NCI-H510A (cell line): ENCODE measurements at places on chromosomes 16 and 17.

DNA sequence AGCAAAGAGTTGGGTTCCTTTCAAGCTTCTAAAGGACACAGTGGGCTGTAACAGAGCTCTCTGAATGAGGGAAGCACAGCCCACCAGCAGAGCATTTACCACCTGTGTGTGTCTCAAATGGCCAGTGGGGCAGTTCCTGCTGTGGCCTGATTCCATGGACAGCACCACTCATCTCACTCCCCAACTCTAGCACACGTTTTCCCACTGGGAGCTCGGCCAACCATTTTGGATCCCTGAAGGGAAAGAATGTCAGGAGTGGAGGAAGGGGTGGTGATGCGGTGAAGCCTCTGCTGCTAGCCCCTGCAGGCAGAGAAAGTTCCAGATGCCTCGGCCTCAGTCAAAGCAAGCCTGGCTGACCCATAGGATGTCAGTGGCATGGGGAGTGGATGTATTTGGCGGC, 86.6 kb downstream of the PLXDC1 start:
- DNase-seq = no peak

DNA sequence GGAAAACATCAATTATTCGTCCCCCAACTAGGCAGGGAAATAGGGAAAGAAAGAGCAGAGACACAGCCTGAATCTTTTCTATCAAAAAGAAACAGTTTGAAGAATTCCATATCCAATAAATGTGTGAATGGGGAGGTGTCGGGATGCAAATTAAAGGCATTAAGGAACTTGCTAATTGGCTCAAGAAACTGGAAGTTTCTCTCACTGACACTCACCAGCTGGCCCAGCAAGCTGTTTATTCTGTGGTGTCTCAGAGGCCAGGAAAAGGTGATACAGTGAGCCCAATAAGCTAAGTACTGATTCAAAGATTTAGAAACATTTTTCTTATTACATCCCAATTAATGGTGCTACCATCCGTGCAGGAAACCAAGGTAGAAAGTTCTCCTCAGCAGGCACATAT, 104.4 kb upstream of the CLEC3A start:
- no peak for DNase-seq

- DNase-seq = no peak
Observed at GRCh38 chr17:12680407-12680897, 14.8 kb downstream of the MYOCD start.

DNA sequence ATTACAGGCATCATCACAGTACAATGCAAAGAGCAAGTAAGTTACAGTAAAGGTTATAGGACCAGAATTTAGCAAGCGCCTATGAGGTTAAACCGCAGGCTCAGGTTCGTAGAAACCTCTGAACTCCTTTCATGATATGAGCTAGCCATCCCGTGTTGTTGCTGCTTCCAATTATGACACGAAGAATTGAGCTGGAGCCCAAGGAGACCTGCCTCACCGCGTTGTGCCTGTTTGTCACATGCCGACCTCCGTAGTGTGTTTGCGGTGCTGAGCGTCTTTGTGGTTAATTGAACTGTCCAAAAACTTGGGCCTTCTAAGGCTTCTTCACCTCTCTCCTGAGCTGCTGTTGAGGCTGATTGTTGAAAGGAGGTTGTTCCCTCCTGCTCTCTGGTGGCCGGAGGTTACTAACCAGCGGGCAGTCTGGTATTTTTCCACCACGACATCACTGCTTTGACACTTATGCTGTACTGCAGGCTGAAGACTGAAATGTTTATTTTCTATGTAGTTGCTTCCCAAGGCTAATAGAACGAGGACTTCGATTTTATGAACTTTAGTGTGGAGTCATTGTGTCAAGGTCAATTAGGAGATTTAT, 67.5 kb downstream of the SEC14L1 start:
- no peak for DNase-seq

DNA sequence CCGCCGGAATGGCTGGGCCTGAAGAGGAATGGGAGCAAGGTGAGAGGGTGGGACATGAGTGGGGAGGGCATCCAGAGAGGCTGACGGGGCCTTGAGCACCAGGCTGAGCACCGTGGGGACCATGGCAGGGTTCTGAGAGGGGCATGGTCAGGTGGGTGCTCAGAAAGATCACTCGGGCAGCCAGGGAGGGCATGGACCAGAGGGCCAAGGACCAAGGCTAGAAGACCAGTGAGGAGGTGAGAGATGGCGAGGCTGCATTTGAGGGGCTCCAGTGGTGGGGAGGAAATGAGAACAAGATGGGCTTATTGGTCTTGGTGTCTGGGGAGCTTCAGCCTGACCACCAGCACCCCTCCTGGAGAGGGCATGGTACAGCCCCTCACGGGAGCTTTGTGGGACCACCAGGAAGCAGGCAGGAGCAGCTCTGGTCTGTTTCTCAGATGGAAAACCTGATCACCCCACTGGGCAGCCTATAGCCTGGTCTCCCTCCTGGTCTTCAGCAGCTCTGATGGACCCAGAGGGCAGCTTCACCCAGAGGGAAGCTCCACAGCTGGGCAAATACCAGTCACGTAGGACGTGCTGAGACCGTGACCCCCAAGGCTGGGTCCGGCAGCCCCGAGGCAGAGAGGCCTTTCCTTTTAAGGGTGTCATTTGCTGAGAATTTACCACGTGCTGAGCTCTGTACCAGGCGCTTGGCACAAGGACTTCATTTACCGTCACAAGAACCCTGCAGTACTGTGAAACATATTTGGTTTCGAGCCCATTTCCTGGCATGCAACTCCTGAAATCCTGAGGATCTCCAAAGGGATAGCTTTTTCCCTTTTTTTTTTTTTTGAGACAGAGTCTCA, 11.4 kb upstream of the NCBP3 start:
- no peak for DNase-seq

- DNase-seq = peak; percentile 17
Observed at GRCh38 chr16:84115919-84116719, 623 bp downstream of the MBTPS1 start.

GRCh38 chr17:27351759-27352158, 57.8 kb downstream of the WSB1 start:
- no peak for DNase-seq

- no peak for DNase-seq
Observed at GRCh38 chr16:55261301-55261700, 62.7 kb upstream of the IRX6 start.

- no peak for DNase-seq
Observed at GRCh38 chr16:27199235-27199586, 4.1 kb upstream of the KDM8 start.

DNA sequence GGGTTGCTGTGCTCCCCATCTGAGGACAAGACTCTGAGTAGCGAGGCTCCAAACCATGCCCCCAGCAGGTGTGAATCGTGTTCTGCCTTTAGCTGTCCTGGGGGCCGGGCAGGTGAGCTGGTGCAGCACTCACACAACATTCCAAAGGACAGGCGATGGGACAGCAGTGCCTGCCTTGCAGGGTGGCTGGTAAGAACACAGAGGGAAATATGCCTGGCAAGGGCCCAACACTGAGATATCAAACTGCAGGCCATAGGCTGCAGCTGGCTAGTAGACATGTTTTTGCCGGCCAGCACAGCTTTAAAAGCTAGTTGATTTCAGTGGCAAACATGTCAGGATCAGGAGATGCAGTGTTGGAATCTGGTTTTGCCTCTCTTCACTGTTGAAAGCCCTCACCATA, 23.6 kb downstream of the CLEC16A start:
- no peak for DNase-seq

DNA sequence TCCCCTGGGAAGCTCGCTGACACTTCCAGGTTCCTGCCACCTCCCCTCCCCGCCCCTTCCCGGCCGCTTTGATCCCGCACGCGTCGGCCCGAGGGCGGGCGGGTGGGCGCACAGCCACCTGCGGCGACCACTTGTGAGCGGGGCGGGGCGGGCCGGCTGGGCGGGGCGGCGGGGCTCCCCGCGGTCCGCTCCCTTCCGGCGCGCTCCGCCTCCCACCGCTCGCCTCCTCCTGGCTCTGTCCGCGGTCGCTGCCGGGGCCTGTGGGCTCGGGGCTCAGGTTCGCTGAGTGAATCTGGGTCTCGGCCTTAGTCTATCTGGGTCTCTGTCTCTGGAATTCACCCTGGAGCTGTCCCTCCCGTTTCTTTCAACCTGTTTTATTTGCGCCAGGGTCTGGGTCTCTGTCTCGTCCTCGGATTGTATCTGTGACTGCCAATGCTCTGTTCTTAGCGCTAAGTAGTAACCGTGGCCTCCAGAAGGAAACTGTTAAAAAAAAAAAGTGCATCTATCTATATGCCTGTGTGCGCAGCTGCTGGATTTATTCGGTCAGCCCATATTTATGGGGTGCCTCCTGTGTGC, 2.7 kb upstream of the HES7 start:
- DNase-seq = peak; percentile 59

DNA sequence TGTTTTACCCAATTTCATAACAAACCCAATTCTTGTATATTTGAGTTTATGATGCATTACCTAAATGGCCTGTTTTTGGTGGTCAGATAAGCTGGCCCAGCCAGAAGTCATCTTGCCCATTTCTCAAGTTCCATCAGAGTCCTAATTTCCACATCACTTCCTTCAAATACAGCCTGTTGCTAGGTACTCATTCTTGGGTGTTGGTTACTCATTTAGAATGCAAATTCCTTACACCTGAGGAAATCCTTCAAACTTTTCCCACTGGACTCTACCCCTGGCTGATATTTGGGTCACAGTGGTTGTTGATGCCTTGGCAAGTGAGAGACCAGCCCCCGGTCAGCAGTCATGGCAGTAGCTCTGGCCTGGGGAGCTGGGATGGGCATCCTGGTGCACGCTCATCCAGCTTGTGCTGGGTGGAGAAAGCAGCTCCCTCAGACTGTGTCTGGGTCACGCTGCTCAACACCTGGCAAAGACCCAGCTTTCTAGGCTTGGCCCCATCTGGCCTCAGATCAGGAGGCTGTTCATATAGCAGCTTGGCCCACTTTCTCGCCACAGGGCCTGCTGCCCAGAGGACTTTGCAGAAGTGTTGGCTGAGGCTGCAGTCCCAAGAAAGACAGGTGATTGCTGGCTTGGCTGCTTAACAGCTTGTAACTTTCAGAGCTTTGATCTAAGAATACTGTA, 25.8 kb downstream of the WSB1 start:
- peak; percentile 41 for DNase-seq

DNA sequence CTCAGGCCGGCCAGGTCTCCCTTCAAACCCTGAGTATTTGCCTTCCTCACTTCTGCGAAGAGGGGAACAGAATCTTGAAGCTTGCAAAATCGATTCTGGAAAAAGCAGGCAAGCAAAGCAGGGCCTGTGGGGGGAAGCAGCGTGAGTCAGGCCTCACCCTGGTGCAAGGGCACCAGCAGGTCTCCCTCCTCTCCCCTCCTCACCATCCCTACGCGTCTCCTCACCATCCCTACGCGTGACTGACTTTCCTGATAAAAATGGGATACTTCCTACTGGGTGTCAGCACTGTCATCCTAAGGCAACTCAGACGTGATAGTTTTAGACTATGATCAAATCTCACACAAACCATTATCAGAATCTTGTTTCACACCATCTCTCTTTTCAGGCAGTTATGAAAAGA, 12.1 kb downstream of the CMTM3 start:
- DNase-seq = no peak

- DNase-seq = no peak
Observed at GRCh38 chr17:82178499-82179261, 34.0 kb downstream of the CCDC57 start.

- DNase-seq = no peak
Observed at GRCh38 chr17:29243792-29244191, 2.9 kb upstream of the CRYBA1 start.

DNA sequence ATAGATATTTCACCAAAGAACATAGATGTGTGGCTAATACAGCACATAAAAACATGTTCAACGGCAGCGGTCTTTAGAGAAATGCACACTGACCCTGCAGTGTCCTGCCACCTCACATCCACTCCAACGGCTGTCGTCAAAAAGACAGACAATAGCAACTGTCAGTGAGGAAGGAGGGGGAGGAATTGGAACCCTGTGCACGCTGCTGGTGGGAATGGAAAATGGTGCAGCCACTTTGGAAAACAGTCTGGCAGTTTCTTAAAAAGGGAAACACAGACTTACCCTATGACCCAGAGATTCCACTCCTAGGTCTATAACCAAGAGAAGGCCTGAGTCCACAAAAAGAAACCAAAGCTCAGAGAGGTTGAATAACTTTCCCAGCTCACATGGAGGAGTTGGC, 7.7 kb downstream of the CEP295NL start:
- no peak for DNase-seq

- no peak for DNase-seq
Observed at GRCh38 chr17:3046753-3047152, 16.7 kb downstream of the OR1D5 start.

GRCh38 chr17:77099997-77100396, 40.8 kb upstream of the SEC14L1 start:
- DNase-seq = no peak

- DNase-seq = no peak
Observed at GRCh38 chr17:29344201-29344856, 45.8 kb upstream of the TAOK1 start.

GRCh38 chr16:73056921-73057290, 9.0 kb upstream of the ZFHX3 start:
- DNase-seq = no peak

DNA sequence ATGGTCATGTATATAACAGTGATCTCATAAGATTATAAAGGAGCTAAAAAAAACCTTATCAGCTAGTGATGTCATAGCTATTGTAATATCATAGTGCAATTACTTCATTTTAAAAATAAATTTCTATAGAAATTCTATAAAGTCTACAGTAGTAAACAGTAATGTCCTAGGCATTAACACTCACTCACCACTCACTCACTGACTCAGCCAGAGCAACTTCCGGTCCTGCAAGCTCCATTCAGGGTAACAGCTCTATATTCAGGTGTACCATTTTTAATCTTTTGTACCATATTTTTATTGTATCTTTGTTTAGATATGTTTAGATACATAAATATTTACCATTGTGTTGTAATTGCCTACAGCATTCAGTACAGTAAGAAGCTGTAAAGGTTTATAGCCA, 524.4 kb upstream of the CDH5 start:
- DNase-seq = no peak

GRCh38 chr16:67456391-67457081, 24.4 kb downstream of the ATP6V0D1 start:
- no peak for DNase-seq

- DNase-seq = no peak
Observed at GRCh38 chr17:57413848-57414651, 157.7 kb downstream of the MSI2 start.

DNA sequence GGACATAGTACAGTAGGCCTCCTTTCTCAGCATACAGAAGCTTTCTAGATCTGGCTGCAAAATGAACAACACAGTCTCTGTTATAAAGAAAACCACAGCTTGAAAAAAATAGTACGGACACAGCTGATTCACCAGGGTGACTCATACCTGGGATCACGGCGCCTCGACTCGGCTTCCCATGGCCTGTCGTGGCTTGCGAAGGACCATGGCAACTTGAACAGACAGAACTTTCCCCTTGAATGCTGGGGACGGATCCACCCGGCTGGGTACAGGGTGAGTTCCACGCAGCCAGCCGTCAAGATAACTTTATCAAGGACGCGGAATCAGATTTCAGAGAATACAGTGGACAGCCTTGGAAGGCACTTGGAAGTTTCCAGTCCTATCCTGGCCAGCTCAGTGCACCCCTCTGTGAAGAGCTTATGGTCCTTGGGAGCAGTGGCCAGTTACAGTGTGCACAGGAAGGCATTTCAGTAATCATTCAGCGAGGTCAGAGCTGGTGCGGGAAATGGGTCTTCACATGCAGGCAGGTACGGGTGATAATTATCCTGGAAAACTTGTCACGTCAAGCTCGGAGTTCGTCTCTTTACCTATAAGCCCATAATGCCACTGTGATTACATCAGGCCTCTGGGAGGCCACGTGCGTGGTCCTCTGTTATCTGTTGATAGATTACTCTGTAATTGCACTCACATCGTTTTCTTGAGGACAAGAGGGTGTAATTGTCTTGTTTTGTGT, 57.9 kb upstream of the MAF start:
- DNase-seq = no peak
